ENCODE measurements at places on chromosomes 1 and 21. TPM values are rescaled to one million over a fixed set of nuclear protein-coding genes. Genes with fewer than 3 reads are reported as not detected.

Gene PM20D1
- total RNA-seq, result 1.2 TPM

Gene PGM1
- 5.6 TPM for total RNA-seq

Gene CEP350
- 51.4 TPM for total RNA-seq

Gene SLC30A1
- total RNA-seq, result 6.0 TPM

All from CD4-positive, alpha-beta T cell (primary cell).